Kidney epithelial cell (primary cell): ENCODE measurements at places on chromosomes 3 and 15.

GRCh38 chr3:65017359-65017758 lies 329.6 kb upstream of the ADAMTS9 start:
- no peak for DNase-seq

DNA sequence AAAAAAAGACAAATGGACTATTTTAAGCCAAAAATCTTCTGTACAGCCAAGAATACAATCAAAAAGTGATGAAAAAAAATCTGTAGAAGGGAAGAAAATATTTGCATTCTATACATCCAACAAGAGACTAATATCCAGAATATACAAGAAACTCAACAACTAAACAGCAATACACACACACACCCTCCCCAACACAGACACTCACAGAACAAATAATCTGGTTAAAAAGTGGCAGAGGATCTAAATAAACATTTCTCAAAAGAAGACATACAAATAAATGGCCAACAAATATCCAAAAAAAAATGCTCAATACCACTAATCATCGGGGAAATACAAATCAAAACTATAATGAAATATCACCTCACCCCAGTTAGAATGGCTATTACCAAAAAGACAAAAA lies 209.0 kb upstream of the ZNF385D start:
- DNase-seq, result no peak

GRCh38 chr3:107657971-107658370 lies 135.2 kb downstream of the BBX start:
- DNase-seq, result no peak

DNA sequence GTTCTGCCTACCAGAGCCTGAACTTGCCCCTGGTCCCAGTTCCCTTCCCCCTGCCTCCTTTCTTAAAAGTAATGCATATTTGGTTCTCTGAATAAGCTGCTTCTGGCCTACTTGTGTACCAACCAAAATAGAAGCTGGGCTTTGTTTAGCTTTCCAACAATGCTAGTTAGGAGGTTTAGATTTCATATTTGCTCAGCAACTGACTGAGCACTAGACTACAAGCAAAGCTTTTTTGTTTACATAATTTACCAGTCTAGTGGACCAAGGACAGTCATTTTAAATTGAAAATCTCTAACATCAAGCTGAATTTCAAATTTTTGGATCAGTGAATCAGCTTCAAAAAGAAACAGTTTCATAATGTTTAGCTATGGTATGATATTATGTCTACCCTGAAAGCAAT lies 331.2 kb downstream of the ULK4 start:
- no peak for DNase-seq

DNA sequence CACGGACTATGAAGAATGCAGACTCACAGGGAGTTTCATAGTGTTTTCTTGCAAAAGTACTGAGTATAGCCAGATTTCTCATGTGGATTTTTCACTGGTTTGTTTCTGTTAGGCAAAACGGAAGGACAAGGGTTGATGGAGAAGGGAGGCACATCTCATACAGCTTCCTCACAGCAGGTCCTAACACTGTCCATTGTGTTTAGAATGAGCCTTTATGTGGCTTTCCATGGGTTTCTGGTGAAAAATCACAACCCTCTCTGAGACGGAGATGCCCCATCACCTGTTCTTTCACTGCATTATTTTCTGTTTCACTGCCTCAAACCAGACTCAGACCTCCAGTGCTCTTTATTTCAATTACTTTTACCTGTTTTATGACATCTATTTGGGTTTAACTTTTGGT lies 25.0 kb upstream of the LIPC start:
- DNase-seq, result no peak

- DNase-seq, result peak; percentile 64
These were observed 65.4 kb downstream of the BDH1 start for GRCh38 chr3:197490098-197491058.

- no peak for DNase-seq
These were observed 6.0 kb downstream of the FOXB1 start for GRCh38 chr15:60009980-60010732.

GRCh38 chr15:91265416-91265940 lies 165.4 kb downstream of the SV2B start:
- DNase-seq, result no peak

- no peak for DNase-seq
These were observed 9.0 kb upstream of the BTLA start for GRCh38 chr3:112508261-112508660.

DNA sequence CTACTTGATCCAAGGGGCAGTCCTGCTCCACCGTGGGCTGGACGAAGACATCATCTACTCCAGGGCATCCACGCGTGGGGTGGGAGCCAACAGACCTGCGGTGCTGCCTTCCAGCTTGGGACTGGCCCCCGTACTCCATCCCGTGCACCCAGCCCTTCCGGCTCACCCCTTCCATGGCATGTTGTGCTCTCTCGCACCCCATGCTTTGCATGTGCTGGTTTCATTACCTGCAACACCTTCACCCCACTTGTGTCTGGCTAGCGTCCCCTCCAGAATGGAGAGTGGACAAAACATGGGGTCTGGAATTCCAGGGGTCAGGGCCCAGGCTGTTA lies 30.2 kb downstream of the SEMA7A start:
- no peak for DNase-seq

DNA sequence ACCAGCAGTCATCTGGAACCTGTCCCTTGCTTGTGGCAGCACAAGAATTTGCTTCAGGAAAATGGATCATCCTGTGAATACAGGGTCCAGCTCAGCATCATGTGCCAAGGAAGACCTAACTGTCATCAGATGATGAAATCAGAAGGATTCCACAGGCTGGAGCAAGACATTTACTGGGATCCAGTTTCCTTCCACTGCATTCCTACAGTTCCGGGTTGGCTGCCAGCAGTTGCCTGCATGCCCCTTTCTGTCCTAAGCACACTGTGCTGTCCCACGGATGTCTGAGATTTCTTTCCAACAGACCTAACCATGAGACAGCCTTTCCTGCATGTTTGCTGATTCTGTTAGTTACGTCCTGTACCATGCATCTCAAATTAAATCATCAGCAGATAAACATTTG lies 140.7 kb downstream of the IMPG2 start:
- no peak for DNase-seq

DNA sequence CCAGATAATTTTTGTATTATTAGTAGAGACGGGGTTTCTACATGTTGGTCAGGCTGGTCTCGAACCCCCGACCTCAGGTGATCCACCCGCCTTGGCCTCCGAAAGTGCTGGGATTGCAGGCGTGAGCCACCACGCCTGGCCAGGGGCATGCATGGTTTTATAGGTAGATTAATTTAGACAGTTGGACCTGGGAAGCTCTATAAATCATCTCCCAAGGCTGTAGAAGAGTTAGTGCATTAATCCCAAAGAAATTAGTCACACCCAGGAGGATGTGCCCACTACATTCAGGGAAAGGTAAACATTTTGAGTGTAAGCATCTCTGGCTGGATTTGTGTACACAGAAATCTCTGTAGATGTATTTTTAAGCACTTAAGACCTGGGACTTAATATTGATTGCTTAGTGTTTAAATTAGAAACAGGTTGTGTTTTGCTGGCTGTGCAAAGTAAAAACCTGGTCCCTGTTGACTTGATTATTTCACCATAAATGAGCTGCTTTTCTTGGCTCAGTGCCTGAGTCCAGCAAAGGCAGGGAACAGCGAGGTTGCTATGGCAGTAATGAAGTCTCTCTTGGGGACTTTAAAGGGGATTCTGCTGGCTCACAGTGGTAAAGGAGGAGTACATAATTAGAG lies 19.2 kb downstream of the EXOSC7 start:
- DNase-seq, result no peak

GRCh38 chr3:117063930-117064329 lies 354.4 kb downstream of the TUSC7 start:
- DNase-seq, result no peak

GRCh38 chr3:41369838-41370237 lies 170.5 kb downstream of the CTNNB1 start:
- DNase-seq, result no peak

DNA sequence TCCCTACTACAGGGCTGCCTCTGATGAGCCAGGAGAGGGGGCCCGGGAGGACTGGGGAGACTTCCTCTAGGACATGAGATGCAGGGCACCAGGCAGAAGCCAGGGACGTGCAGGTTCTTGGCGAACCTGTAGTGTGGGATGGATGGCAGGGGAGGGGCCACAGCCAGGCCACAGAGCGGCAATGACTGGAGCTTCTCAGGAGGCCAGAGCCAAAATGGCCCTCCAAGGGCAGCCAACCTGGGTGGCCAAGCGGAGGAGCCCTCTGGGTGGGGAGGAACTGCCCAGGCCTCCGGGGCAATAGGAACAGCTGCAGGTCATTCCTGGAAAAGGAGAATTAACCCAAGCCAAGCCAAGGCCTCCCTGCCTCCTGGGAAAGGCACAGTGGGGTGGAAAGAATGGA lies 224.5 kb downstream of the XXYLT1 start:
- no peak for DNase-seq

GRCh38 chr3:120350401-120350941 lies 1.3 kb upstream of the LRRC58 start:
- no peak for DNase-seq

- no peak for DNase-seq
These were observed 16.7 kb downstream of the KAT2B start for GRCh38 chr3:20056725-20057611.

DNA sequence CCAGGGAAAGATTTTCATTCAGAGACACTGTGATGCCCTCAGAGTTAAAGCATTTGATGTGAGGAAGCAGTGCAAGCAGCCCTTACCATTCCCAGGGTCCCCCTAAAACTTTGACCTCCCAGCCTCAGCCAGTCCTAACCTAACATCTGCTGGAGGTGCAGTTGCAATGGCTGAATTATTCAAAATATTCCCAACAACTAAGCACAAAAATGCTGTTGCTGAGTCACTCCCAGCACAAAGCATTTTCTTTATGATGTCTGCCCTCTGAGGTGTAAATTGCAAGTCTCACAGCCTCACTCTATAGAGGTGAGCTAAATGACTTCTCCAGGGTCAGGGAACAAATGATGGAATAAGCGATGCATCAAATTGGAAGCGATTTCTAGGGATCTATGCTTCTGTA lies 6.4 kb upstream of the REC114 start:
- DNase-seq, result no peak

GRCh38 chr15:35256551-35256950 lies 171.5 kb upstream of the NANOGP8 start:
- no peak for DNase-seq

GRCh38 chr3:63353383-63353782 lies 75.3 kb downstream of the SYNPR start:
- no peak for DNase-seq

GRCh38 chr15:68734881-68735280 lies 85.8 kb downstream of the ANP32A start:
- DNase-seq, result no peak

GRCh38 chr3:185279587-185280138 lies 25.8 kb upstream of the EHHADH start:
- no peak for DNase-seq

DNA sequence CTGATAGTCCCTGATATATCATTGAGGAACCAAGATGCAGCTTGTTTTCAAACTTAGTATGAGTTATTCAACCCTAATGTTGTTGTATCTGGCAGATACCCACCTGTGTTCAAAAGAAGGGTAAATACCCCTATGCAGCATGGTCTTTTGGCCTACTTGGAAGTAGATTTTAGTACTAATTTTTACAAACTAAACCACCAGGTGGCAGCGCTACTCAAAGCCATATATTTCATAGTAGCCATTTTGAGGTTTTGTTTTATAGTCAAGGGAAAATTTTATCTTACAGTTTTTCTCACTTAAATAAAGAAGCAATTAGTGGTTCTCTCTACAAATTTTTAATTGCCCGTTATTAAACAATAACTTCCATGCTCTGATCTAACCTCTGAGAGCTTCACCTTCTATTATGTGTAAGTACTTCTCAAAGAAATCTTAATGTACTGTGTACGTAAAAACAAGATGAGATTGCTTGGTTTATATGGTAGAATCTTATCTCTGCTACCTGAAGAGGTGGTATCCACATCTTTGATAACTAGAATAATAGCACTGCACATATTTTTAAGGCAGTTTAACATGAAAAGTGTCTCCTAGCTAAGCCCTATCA lies 31.5 kb upstream of the MLF1 start:
- DNase-seq, result peak; percentile 4

GRCh38 chr15:39792025-39792843 lies 9.6 kb upstream of the FSIP1 start:
- DNase-seq, result no peak

GRCh38 chr3:33093847-33094246 lies 3.1 kb downstream of the GLB1 start:
- DNase-seq, result no peak

GRCh38 chr3:110343945-110344344 lies 727.7 kb upstream of the NECTIN3 start:
- peak; percentile 19 for DNase-seq

DNA sequence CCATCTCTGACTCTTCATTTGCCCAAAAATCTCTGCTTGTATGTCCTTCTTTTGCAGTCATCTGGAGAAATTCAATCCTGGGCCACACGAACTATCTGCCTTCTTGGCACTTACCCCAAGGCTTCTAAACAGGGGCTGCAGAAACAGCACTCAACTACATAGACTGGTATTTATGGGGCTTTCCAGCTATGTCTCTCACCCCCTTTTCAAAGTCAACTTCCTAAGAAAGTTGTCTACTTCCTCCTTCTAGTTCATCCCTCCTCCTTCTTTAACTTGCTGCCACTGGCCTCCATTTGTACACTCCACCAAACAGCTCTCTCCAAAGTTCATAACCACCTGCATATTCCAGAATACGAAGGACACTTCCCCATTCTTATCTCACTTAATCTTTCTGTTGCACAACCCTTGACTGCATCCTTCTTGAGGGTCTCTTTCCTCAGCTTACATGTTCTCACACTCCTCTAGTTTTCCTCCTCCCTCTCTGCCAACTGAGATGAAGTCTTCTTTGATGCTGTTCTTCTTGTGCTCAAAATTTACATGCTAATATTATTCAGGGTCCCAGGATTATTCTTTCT lies 55.2 kb downstream of the PLD1 start:
- no peak for DNase-seq

DNA sequence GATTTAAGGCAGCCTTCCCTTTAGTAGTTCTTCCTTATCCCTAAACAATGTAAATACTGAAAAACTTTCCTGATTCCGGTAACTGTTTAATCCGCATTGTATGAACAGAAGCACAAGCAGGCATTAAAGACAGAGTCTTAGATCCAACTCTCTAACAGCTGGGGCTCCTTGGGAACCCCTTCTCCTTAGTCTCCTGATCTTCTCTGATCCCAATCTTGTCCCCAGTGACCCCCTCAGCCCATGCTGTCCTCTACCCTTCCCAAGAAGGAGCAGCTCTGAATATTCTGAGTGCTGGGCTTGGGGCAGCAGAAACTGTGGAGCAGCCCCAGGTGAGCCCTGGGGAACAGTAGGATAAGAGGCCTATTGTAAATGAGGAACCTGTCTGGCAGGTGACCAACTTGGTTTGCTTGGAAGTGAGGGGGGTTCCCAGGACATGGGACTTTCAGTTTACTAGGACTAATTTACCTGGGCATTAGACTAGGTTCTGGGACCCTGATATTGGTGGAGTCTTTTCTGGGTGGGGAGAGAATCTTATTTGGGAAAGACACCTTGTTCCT lies 13.0 kb upstream of the SLC30A4 start:
- DNase-seq, result no peak
